ENCODE measurements at places on chromosomes 7 and 10.

- DNase-seq: no peak
Observed at GRCh38 chr7:90654718-90655427, 58.8 kb downstream of the CDK14 start.

DNA sequence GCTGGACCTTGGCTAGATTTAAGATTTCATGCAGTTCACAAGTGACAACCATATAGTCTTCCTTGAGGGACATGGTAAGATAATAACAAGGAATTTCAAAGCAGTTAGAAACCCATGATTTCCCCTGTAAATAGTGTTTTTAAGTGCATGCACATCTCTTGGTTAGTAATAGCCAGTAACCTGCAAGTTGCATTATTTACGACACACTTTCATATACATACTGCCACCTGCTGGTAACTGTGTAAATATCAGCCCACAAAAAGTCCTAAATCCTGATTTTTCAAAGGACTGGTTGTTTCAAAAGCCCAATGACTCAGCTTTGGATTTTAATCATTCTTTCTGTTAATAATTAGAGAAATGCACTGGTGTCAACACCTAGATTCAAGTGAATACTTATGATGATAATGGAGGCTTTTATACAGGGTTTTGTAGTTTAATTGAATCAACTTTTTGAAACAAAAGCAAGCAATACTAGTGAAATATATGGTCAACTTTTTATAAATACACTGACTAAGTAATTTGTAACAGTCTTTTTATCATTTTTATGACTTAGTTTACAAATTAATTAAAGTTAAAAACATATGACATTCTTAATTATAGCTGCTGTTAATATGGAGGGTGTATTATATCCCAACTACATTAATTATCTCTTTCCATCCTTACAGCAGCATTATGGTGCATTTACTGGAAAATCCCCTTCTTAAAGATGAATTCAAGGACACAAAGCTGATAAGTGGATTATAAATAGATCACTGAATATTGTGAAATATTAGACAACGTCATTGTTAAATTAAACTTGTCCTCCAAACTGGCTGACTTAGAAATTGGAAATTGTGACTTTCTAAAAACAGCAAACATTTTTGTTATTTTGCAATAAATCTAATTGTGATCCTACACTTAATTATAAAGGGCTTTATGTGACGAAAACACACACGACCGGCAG lies 367.7 kb upstream of the SEMA3D start:
- DNase-seq: no peak

- no peak for DNase-seq
Observed at GRCh38 chr10:116771959-116772585, 29.7 kb upstream of the HSPA12A start.

- DNase-seq: no peak
Observed at GRCh38 chr10:61589547-61590243, 73.0 kb upstream of the CABCOCO1 start.

- peak; percentile 71 for DNase-seq
Observed at GRCh38 chr7:114086537-114086913, 167.7 kb upstream of the PPP1R3A start.

- no peak for DNase-seq
Observed at GRCh38 chr7:30987936-30988335, 24.2 kb downstream of the GHRHR start.

GRCh38 chr7:14170872-14171271 lies 181.4 kb upstream of the ETV1 start:
- DNase-seq: no peak
